ENCODE measurements at places on chromosomes 16 and 17.

- DNase-seq, result peak; percentile 49
Measured at GRCh38 chr16:58025351-58026138, at the start of gene MMP15. Gene MMP15, plus strand, starts transcription at chr16:58025754. Its CDS starts 597 bp downstream, at chr16:58026351.

DNA sequence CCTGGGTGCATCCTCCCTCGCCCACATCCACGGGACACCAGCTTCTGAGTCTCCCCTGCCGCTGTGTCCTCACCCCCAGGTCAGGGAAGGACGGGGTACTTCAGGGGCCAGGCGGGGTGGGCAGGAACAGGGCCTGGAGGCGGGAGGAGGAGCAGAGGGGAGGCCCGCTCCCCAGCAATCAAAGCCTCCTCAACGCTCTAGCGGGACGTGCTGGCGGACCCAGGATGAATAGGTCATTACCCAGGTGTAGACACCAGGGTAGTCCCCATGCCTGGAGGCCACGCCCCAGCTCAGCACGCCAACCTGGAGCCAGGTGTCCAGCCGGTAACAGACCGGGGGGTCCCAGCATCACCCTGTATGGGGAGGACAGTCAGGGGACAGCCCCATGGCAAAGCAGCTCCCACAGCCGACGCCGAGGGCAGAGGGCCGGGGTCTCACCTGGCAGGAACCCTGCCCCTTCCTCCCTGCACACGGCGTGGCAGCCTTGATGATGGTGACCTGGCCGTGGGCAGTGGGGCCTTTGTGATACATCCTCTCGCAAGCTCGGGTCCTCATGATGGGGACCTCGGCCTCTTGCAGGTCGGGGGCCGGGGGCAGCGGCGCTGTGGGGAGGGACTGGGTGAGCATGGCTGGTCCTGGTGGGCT is 24.2 kb downstream of the TPSD1 start:
- no peak for DNase-seq

- no peak for DNase-seq
Measured at GRCh38 chr17:51833045-51833444, 325.5 kb downstream of the CA10 start.

DNA sequence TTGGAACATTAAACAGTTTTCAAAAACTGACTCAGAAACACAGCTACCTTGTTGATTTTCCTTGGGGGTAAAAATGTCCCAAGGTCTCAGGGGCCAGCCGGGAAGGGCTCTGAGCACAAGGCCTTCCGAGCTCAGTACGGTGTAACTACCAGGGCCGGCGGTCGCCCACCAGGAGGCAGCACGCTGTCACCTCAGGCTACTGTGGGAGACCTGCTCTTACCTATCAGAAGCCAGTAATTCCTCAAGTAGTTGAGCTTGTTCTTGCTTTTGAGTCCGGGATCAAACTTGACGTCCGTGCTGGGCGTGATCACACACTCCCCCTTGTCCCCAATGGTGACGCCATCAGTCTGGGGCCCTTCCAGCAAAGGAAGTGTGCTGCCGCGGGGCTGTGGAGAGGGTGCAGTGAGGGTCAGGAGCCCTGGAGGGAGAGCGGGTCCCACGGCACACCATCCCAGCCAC is 43.4 kb upstream of the ICAM2 start:
- peak; percentile 30 for DNase-seq

- no peak for DNase-seq
Measured at GRCh38 chr16:800834-801511, 439 bp upstream of the GNG13 start.

GRCh38 chr17:16473044-16474011 is 18.7 kb downstream of the LRRC75A start:
- DNase-seq, result no peak

DNA sequence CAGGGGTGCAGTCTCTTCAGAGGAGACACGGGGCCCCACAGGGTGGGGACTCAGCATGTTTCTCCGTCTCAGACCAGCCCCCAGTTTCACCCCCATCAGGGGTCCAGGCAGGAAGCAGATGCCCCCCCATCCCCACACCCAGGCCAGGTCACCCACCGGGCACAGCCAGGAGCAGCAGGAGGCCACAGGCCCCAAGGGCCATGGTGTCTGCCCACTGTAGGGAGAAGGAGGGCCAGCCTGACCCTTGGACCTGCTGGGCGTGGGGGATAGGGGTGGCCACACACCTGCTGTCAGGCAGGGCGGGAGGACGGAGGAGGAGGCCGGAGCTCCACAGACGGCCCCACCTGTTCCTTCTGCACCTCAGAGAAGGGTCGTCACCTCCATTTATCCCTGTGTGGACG is at the start of gene TPSG1:
TPSG1 (minus strand) TSS at position 218 of the 401 bp plus-strand sequence; CDS start at position 202, 16 bp downstream.
- no peak for DNase-seq

- DNase-seq, result no peak
Measured at GRCh38 chr17:75219815-75220214, 14.3 kb downstream of the NUP85 start.

DNA sequence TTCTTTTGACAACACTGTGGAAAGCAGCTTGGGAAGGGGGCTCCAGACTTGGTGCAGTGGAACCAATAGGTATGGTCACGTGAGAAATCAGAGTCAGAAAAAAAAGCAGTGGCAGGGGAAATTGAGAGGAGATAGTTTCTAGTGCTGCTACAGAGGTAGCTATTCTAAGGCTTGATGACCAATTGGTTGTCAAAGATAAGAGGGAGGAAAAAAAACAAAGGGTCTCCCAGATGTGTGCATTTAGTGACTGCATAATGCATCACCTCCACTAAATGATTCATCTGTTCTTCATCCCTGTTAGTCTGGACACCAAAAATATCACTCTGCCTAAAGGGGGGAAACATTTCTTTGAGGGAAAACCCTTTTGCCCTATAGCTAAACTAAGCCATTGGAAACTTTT is 56.5 kb downstream of the PIGL start:
- no peak for DNase-seq

GRCh38 chr17:3788200-3788599 is 12.8 kb downstream of the ITGAE start:
- no peak for DNase-seq

DNA sequence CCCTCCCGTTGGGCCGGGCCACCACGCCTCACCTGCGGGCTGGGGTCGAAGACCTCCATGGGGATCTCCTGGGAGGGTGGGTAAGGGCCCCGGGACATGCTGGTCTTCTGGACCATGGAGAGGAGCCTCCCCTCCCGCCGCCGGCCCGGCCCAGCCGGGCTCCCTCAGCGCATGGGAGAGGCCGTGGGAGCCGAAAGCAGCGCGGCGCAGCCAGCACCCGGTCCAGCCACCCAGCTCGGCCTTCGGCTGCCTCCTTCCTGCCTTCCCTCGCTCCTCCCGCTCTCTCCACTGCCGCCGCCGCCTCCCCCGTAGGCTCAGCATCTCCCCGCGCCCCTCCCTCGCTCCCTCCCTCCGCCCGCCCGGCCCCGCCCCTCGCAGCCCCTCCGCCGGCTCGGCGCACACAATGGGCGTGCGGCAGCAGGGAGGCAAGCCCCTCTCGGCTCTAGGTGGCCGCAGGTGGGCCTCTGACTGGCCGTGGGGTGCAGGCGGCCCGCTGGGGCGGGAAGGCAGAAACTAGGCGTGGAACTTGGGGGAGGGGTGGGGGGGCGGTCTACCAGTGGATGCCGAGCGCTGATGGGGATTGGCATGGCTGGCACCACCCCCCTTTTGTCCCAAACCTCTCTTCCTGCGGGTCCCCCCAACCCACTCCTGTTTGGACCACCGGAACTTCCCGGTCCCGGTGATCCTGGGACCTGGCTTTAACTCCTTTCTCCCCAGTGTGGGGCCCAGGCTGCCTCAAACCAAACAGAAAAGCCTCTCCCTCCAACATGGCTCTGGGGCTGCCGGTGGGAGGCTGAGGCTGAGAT is at the start of gene CACNB1:
CACNB1 (minus strand) TSS at position 290 of the 806 bp plus-strand sequence; CDS start at position 116, 174 bp downstream.
- peak; percentile 45 for DNase-seq

DNA sequence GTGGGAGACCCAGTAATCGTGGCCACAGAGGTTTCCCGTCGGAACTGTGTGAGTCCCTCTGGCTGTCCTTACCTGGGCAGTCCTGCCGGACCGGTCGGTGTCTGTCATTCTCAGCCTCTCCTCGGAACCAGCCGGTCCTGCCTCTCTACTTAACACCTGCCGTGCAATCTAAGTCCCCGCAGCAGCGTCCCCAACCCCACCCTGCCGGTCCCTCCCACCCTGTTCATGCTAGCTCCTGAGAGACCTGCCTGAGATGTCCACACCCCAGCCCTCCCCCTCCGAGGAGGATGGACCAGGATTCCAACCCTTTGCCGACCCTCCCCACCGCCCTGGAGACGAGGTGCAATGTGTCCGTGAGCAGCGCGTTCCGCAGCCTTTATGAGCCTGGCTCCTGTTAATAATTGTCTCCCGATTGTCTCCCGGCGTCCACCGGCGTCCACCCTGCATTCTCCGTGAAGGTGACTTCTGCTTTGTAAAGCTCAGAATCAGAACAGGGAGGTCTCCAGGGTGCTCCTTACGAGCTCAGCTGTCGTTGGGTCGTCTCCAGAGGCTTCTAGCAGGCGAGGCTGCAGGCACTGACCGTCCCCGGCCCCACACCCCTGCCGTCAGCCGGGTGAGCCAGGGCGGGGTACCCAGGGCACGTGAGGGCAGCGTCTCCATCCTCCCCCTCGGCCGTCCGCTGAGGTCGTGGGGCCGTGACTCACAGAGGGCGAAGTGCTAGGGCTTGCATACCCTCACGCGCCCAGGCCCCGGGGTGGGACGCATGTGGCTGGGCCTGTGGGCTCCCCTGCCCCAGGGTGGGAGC is 10.1 kb downstream of the METRNL start:
- no peak for DNase-seq

GRCh38 chr16:24748242-24748641 is 18.8 kb downstream of the TNRC6A start:
- no peak for DNase-seq

DNA sequence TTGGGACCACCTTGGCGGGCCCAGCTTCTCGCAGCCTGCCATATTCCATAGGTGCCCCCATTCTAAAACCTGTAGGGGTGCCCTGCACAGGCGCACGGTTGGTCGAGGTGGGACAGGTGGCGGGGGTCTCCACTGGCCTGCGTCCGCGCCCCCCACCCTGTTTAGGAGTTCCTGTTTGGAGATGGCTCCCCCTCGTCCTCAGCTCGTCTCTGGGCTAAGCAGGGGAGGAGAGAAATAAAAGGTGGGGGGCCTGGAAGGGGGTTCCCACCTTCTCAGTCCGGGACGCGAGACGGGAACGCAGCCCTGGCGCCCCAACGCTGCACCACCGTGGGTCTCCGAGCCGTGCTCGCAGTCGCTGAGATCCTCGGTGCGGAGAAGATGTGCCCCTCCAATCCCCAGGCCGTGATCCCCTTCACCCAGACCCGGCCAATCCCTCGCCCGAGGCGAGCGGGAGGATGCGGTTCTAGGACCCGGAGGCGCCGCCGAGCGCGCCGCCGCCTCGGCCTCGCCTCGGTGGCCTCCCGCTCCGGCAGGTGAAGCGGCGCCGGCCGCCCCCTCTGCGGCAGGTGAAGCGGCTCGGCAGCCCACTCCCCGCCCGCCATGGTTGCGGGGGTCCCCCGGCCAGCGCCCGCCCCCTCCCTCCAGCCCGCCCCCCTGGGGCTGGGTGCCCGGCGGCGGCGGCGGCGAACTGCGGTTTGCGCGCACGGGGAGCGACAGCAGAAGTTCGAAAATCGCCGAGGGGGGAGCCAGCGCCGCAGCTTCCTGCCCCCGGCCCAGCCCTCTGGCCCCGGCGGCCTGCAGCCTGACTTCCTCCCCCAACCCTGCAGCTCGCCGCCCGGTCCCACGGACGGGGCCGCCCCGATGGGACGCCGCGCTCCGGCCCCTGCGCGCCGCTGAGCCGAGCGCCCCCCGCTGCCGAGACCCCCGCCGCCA is at the start of gene FMNL1:
FMNL1 (plus strand) TSS at position 805 of the 933 bp plus-strand sequence. CDS start 240 bp downstream, outside the sequence.
- peak; percentile 42 for DNase-seq

DNA sequence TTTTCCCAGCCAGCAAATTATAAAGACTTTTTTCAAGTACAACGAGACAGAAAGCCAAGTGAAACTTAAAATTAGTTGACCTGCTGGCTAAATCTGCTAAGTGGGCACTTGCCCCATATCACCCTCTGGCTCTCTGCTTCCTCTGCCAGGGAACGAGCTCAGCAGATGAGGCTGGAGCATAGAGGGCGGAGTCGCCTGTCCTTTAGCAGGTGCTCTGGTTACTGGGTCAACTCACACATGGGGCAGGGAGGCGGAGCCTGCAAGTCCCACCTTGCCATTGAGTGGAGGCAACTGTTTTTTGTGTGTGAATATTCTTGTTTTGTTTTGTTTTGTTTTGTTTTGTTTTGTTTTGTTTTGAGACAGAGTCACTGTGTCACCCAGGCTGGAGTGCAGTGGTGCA is 62.5 kb downstream of the EMP2 start:
- no peak for DNase-seq

DNA sequence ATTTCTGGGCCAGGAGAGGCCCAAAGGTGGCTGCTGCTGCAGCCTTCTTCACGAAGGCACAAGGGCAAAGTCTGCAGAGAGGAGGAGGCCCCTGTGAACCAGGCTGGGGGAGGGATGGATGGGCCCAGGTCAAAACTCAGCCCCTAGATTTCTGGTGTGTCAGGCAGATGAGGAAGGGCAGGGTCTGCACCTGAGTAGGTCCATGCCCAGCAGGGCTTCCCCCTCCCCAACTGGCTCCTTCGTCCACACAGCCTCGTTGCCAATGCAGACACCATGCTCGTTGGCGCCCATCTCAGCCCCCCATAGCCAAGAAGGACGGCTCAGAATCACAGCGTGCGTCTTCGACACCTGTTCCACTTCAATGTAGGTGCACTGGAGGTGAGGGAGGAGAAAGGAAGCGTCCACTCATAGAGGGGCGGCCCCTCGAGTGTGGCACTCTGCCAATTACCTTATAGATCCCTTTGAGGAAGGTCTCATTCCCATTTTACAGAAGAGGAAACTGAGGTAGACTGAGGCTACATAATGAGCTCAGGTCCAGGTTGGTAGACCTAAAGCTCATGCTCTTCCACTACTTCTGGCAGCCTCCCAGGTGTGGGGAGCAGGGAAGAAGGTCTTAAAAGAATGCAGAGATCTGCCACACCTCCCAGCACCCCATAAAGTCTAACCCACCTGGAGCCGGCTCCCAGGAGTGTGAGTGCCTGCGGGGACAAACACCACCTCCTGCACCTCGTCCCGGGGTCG is 902 bp downstream of the SCRN2 start:
- DNase-seq, result no peak

All from activated T-cell treated with anti-CD3 and anti-CD28 coated beads for 1 hour (primary cell).